Brain (organoid and tissue), 16 donors: ENCODE measurements at places on chromosomes 3 and 15.
A peak's percentile ranks its signal among the peaks of the same experiment; 100 is the strongest.

DNA sequence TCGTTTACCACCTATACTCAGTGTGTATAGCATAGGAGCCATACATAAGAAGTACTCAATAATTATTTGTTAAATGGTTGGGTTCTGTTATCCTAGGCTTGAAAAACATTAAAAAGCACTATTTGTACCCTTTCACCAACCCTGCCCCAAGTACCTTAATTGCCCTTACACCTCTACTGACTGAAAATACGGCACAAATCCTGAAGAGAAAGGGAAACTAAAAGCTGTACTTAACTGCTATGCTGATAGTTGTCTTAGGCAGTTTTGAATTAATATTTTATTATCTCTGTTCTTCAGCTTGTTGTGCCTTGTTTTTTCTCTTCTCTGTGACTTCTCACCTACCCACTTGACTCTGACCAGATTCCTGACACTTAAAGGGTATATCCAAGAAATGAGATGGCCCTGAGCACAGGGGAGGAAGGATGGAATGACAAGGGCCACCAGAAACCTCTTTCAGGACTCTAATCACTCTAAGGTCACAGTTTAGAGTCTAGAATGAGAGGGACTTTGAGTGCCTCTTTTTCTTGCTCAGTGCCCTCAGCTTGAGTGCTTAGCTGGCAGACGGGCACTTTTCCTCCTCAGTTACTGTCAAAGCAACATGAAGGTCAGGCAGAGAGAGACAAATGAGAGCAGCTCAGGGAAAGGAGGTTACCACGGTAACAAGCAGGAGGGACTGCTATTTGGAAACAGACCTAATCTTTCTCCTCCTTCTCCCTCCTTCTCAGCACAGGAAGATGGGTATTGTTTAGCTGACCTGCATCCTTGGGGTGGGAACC is 136.5 kb downstream of the ZNF609 start:
- DNase-seq: peak; percentile 88

- DNase-seq: peak; percentile 44
These were observed 24.3 kb upstream of the GPR171 start for GRCh38 chr3:151227266-151227806.

- no peak for DNase-seq
These were observed 32.7 kb downstream of the RTP1 start for GRCh38 chr3:187230011-187230410.

GRCh38 chr15:48177766-48178647 is at the start of gene MYEF2:
TSS of gene MYEF2 (minus strand) at chr15:48178295. CDS start at chr15:48178237, 58 bp downstream.
- DNase-seq: peak; percentile 97

DNA sequence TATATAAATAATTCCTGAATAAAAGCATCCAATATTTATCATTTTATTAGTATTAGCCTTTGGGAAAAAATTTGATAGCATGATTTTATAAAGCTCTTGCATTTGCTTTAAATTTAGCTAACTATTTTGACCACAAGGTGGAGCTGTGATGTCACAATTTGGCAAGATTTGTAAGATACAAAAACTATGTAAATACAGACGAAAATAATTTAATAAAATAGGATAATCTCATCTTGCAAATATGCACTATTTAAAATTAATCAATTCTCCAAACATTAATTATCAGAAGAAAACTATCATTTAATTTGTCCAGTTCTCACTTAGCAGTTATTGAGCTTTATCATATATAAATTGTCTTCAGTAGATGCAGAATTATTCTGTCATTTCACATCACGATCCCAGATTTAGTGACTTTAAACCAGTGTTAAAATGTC is 95.4 kb downstream of the PLOD2 start:
- DNase-seq: peak; percentile 88

DNA sequence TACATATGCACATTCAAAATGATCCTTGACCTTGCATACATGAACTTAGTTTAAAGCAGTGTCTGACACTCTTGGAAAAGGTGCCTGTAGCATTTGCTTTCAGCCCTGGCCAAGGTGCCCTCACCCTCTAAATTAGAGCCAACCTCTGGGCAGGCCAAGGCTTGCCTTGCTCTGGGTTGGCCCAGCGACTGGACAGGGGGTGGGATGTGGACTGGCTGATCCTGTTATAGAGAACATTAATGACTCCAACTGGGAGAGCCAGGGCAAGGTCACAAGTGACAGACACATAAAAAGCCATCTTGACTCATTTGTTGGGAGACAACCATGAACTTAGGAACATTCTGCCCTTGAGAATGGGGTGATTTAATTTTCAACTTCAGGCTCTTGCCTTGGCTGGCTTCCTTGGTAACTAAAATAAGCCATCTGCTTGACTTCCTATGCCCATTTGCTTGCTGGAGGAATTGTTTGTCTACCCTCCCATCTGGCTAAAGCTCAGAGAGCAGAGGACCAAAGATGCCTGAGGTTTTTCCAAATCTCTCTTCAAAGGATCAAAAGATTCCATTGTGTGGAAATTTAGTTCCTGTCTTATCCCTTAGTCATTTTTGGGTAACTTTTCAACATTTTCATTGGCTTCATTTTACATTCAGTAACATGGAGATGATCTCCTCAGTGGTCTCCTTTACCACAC is 403.7 kb downstream of the SOX2 start:
- DNase-seq: no peak

DNA sequence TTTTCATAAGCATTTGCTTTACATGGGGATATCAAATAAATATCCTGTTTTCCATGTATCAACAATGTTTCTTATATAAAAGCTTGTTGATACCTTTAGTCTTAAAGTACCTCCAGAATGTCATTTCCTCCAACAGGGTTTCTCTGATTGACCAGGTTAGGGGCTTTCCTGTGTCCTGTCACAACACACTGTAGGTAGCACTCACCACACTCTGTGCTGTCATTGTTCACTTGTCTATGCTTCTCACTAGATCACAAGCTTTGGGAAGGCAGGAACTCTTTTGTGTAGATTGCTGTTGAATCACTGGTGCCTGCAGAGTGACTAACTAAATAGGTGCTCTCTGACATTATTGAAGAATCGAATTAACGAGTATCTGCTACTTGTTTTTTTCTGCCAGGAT is 49.8 kb downstream of the USP50 start:
- no peak for DNase-seq

DNA sequence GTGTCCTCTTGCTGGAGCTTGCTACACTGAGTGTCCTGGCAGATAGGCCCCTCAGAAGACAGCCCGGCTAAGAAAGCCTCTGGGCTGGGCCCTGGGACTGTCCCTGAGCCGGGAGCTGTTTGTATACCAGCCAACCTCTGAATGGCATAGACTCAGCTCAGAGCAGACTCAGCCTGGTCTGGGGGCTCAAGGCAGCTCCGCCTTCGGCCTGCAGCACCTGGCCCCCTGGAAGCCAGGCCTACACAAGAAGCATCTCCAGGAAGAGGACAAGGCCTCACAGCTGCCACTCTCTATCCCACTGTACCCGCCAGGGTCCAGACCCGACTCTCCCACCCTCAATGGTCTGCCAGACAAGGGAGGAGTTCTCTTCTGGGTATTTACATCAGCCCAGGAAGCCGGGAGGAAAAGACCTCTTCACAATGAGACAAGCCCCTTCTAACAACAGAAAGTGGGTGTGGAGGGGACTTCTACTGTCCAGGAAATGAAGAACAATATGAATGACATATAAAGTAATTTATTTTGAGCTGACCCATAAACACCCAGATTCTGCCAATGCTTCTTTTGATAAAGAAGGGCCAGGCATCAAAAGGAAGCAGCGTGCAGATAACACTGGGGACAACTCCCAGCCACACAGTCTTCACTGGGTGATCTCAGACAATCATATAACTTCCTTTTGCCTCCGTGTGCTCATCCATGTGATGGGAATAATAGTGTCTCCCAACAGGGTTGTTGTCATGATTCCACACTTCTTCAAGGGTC is 110.2 kb downstream of the TPRA1 start:
- no peak for DNase-seq

DNA sequence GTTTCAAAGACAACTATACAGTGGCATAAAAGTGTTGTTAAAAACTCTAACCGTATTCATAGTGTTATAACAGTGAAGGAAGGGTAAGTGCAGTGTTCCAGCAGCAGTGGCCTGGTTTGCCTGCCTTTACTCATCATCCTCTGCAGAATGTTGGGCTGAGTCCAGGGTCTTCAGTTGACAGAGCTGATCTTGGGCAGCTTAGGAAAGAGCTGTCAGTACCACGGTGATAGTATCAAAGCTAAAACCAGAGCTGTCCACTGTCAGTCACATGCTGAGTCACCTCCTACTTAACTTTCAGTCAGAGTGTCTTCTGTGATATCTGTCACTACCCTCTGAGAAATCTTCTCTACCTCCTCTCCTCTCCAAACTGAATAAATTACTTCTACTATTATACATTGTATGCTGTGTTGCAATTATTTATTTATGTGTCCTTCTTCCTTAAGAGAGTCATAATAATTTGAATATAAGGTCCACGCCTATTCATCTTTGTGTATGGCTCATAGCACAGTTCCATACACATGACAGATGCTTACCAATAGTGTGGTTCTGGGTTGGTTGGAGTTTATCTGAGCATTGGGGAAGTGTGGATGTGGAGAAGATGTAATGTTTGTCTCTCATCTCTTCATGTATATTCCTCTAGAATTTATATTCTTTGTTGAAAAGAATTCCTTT is 242.1 kb downstream of the ZIC1 start:
- DNase-seq: no peak

GRCh38 chr3:135633078-135633477 is 332.4 kb upstream of the PPP2R3A start:
- DNase-seq: no peak

- DNase-seq: no peak
These were observed 469.9 kb downstream of the GBE1 start for GRCh38 chr3:81291586-81291985.

DNA sequence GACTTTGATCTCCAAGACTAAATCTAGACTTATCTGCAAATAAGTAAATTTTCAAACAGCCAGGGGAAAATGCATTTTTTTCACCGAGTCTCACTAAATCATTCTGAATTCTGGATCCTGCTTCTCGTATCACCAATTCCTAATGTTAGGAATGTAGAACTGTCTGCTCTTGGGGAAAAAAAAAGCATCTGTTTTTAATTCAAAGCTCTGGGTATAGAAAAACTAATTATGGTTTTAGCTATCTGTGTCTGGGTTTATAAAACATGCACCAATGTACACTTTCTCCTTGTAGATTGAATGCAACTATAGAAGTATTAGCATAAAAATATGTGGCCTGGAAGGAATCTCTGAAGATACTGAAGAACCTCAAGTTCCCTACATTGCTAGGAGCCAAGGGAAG is 4.8 kb upstream of the CDAN1 start:
- no peak for DNase-seq

- no peak for DNase-seq
These were observed 32.7 kb upstream of the NR2F2 start for GRCh38 chr15:96297783-96298182.

DNA sequence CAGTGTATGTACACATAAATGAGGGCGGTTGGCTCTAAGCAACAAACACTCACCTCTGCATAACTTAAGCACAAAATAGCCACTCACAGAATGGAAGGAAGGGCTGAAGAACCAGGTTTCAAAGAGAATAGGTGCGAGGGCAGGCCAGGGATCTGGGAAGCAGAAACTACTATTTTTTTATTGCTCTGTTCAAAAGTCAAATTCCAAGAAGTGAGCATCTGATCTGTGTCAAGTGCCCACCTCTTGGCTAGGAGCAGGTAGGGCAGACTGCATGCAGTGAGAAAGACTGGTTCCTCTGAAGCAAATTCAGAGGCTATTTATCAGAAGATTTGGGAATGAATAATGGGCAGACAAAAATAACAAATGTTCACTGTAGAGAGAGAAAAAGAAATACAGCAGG is 336.4 kb upstream of the CTNNB1 start:
- no peak for DNase-seq

- no peak for DNase-seq
These were observed 85.4 kb upstream of the ABHD2 start for GRCh38 chr15:89002830-89003229.

- peak; percentile 92 for DNase-seq
These were observed 90.0 kb downstream of the FSIP1 start for GRCh38 chr15:39692356-39693327.

- no peak for DNase-seq
These were observed 8.3 kb upstream of the SUCLG2 start for GRCh38 chr3:67662733-67663132.
